LHCN-M2 (cell line): ENCODE measurements at places on chromosomes 12 and 14. TPM values are rescaled to one million over a fixed set of nuclear protein-coding genes. Genes with fewer than 3 reads are reported as not detected.

DNA sequence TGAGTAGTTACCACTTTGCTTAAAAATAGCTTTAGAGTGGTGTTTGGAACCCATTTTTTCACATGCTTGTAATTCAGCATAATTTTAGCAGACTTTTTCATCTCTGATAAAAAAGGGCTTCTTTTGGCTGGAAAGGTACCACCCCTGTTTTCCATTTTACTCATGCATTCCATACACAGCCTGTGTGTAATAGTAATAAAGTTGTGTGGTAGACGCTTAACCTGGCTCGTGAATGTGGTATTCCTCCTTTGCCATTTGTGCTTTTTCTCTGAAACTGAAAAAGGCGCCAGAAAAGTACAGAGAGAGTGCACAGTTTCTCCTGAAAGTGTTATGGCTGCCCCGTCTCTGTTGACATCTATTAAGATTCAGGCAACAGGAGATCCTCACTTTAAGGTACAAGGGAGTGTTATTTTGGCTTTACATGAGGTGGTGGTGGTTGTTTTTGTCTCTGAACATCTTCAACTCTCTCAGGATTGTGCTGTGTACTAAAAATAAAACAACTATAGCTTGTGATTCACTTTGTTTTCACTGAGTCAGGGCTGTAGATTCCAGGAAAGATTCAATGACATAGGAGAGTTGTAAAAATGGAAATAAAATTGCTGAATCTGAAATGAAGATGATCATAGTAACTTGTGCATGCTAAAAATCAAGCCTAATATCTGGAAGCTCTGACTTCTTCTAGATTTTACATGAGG, 45.6 kb upstream of the MIS18BP1 start:
- no peak for DNase-seq

DNA sequence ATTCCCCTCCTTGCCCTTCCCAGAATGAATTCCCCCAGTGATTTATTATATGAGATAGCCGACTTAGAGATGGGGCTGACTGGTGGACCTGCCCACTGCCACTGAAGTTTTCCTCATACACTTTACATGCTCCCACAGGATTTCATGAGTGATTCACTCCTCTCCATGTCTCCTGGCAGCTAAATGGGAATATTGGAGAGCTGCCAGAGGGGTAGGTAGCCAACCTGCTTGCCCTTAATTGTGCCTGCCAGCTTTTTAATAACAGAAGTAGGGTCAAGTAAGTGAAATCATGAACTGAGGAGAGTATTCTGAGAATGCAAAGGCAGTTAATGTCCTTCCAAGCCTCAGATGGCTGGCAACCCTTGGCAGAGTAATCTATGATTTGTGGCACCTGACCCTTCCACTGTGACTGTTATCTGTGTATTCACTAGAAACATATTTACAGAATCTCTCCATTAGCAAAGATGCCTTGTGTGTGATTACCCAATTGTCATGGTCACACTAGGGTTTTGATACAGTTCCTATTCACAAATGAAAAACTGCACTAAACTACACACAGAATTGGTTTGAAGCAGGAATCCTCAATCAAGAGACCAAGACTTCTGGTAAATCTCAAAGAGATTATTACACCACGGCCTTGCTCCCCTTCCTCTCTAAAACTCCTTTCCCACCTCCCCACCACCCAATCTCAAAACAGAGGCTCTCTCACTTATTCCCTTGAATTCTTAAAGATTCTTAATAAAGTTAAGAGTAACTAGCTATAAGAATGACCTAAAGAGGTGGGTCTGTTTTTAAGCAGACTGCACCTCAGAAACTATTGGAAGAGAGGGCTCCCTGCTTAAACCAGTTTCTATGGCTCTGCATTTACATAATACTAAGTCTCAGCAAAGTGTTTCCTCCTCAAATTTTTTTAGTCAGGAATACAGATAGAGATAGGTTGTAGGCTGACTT, 17.2 kb downstream of the NKX2-1 start:
- no peak for DNase-seq

DNA sequence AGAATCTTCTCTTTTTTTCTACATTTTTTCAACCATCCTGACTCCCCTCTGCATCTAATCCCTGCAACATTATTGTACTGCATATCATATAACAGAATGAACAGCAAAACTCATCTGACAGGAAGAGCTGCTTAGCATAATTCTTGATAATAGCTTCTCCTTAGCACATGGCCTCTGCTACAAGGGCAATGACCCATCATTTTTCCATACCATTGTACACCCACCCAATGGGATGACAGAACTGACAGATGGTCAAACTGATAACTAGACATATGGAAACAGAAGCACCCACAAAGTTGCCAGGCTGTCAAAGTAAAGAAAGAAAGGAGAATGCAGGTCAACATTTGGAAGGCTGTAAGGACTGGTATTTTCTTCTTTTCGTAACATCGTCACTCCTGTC, 390.4 kb upstream of the USP15 start:
- DNase-seq = no peak

Gene HELB
- 1.7 and 2.0 TPM in 2 replicates for total RNA-seq

Gene GPR65
- total RNA-seq = not detected in 2 replicates

Gene DNAJC22
- total RNA-seq = 1.1 and 1.4 TPM in 2 replicates
